Panc1 (cell line): ENCODE measurements at places on chromosomes 1 and 21.

GRCh38 chr1:152440635-152441471 is 26.8 kb upstream of the CRNN start:
- peak; percentile 63 for DNase-seq

DNA sequence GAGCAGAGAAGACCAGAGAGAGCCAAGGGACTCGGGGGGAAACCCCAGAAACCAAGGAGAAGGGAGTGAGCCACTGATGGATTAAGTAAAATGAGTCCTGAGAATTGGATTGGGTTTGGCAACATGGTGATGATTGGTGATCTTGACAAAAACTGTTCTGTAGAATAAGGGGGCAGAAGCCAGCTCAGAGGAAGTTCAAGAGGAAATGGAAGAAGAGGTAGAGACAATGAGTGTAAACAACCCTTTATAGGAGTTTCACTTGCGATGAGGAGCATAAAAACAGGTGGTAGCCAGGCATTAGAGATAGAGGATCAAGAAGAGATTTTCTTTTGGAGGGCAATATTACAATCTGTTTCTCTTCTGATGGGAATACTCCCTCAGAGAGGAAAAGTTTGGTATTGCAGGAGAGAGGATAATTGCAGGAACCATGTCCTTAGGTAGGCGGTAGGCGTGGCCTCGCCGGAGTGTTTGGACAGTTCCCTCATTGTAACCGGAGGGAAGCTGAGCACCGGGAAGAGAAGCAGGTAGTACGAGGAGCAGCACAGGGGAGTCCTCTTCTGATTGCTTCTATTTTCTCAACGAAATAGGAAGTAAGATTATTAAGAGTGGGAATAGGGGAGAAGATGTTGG is 68.4 kb upstream of the TENT5C start:
- DNase-seq = no peak

DNA sequence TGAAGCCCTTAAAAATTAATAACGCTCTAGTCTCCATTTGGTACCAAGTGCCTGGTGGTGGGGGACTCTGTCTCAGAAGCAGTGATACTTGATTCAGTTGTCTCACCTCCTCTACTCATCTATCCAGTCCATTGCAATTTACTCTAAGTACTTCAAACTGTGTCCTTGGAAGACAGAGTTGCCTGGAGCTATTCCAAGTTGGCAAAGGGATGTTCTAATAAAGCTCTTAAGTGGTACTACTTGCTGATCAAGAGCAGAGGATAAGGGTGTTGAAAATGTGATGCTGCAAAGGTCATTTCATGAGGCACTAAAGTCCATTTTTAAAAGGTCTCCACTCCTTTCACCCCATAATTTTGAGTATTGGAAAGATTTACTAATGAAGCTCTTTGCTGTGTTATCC is 142.2 kb downstream of the NFIA start:
- no peak for DNase-seq

GRCh38 chr1:231162970-231163829 is 1.3 kb downstream of the TRIM67 start:
- no peak for DNase-seq

DNA sequence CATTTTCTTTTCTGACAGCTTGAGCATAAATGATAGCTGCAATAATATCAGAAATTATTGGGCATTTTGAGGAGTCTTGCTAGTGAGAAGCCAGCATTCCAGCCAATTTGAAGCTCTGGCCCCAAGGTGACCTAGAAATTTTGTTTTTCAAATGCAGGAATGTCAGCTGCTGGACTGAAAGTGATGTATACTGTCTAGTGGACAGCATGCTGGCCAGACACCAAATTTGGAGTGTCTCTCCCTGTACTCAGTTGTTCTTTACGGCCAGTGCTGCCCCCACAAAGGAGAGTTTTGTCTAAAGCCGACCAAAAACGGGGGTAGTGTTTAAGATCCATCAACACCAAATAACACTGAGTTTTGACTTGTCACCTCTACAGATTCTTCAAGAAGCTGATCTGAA is 5.2 kb downstream of the RGS7 start:
- no peak for DNase-seq

- DNase-seq = no peak
Observed at GRCh38 chr1:153349363-153350320, 1.0 kb upstream of the PGLYRP4 start.

DNA sequence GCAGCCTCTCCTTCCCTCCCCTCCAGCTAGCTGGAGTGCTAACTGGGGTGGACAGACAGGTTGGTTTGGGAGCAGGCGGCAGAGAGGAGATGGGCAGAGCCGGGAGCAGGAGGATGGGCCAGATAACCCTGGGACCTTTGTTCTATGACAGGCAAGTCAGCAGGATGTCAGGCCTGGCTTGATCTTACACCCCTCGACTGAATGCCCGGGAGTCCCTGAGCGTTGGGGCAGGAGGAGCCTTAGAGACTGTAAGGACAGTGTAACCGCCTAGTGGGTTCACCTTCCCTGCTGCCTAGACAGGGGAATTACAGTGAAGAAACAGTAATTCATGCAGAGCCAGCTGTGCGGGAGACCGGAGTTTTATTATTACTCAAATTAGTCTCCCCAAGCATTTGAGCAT is 60.2 kb downstream of the MDM4 start:
- no peak for DNase-seq

GRCh38 chr1:181122222-181122621 is 33.7 kb downstream of the IER5 start:
- no peak for DNase-seq

- peak; percentile 64 for DNase-seq
Observed at GRCh38 chr1:99590578-99591209, 55.2 kb upstream of the PALMD start.

DNA sequence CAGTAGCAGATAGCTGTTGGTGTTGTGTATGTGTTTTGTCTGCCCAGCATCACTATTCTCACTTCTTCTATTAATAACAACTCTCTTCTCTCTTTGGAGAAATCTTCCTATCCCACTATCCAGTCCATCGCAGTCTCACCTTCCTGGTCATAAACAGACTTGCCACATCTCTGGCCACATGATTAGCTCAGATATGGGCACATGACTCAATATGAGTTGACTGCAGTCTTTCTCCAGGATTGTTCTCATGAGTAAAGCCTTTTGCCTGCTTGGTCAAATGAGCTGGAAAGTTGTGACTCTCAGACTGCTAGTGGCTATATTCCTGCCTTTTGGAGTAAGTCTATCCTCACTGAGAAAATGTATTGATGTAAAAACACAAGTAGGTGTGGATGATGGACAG is 32.9 kb upstream of the TADA1 start:
- DNase-seq = no peak

DNA sequence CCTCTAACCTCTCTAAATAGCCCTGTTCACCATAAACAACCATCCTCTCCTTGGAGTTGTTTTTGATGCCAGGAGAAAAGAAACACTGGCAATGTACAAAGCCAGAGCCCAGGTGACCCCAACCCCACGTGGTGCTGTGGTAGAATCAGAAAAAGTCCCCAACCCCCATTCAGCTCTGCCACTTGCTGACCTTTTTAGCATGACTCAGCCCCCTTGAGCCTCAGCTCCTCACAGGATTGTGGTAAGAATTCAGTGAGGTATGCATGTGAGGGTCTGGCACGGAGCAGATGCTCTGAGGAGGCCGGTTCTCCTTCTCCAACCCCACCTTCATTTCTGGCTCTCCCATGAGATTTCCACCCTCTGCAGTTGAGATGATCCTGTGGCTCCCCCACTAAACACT is 11.1 kb upstream of the CHI3L1 start:
- no peak for DNase-seq

DNA sequence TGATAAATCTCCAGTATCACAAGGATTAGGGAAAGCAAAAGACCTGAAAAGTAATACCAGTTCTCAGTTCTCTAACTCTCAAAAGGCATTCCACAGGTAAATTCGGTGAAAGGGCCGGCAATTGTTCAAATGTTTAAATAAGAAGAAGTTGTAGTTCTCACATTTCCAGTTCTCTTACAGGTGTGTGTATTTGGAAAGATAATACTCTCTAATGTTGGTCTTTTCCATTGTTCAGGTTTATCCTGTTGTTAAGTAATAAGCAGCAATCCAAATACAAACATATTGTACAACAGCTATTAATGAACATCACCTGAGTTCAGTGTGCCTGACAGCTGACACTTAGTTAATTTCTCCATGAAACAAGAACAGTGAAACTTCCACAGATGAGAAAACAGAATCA is 13.2 kb upstream of the PRKAB2 start:
- no peak for DNase-seq

- DNase-seq = no peak
Observed at GRCh38 chr1:91707114-91707889, 178.6 kb downstream of the TGFBR3 start.

- DNase-seq = no peak
Observed at GRCh38 chr1:47431534-47431933, 6.3 kb upstream of the FOXD2 start.

DNA sequence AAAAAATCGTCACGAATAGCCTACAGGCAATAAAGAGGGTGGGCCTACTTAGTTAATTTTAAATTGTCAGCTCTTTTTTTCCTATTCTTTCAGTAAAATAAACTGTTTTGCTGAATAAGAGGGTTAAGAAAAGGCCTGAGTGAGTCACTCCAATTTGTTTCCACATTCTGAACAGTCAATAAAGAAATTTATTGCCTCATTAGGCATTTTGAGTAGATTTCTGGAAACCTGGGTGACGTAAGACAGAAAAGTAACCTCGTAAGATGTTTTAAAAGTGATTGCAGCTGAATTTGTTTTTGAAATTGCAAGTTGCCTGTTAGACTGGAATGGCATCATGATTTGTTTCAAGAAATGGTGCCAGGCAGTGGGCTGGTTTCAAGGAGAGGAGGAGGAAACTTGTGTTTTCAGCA is 439.3 kb downstream of the USP25 start:
- DNase-seq = no peak

DNA sequence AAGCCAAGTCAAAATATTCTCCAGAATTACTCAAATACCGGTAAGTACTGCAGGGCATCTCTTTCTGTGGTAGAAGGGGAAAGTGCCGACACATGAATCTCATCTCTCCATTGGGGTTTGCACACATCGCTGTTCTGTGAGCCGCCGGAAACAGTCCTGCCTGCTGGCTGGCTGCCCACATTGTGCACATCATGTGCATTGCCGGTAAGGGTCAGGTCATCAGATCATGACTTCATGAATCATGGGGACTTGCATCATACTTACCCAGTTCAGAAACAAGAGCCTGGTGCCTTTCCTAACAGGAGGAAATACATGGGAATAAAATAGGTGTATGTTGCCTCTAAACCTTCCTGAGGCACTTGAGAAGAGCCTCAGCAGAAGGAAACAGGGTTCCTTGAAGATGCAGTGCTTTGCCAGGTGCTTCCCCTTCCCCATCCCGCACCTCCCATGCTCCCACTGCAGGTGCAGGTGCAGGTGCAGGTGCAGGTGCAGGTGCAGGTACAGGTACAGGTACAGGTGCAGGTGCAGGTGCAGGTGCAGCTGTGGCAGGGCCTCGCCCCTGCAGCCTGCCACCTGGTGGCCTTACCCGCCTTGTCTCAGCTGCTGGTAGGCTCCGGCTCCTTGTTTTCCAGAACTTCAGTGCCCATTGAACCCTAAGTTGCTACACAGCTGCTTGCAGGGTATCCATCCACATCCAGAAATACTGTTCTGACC is 26.5 kb downstream of the GPR137B start:
- DNase-seq = peak; percentile 92

DNA sequence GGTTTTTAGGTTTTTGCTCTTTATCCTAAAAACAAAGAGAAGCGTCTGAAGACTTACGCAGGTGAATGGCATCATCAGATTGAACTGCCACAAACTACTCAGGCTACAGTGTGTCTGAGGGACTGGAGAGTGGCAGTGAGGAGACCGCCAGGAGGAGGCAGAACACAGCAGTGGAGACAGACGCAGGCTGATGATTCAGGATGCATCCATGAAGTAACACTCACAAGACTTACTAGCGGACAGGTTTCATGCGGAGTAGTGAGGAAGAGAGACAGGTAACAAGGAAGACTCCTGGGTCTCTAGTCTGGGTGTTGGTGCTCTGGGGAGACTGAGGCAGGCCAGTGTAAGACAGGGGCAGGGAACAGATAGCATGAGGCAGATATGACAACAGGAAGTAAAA is 5.7 kb downstream of the HSF2BP start:
- DNase-seq = no peak

GRCh38 chr1:18464665-18465050 is 16.1 kb upstream of the KLHDC7A start:
- no peak for DNase-seq

- DNase-seq = no peak
Observed at GRCh38 chr1:66607458-66607857, 73.5 kb downstream of the SGIP1 start.

- DNase-seq = peak; percentile 64
Observed at GRCh38 chr1:19918057-19918456, 5.4 kb downstream of the PLA2G2E start.

GRCh38 chr1:25020851-25021590 is 90.9 kb upstream of the RUNX3 start:
- DNase-seq = no peak

DNA sequence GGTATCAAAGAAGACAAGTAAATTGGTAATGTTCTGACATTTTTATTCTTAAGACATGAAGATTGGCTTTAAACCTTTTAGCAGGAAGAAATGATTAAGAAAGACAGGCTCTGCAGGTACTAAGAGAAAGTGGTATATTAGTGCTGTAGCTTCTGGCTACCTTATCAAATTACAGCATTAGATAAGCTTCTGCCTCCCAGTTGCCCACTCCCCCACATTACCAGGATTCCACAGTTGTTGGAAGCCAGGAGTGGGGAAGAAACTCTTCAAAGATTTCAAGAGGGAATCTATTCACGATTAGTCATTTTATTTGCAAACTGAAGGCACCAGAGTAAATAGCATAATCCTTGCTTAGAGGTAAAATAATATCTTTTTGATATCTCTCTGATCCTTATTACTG is 274.9 kb downstream of the LMO4 start:
- no peak for DNase-seq

GRCh38 chr1:50976111-50976889 is 6.3 kb downstream of the CDKN2C start:
- DNase-seq = no peak

DNA sequence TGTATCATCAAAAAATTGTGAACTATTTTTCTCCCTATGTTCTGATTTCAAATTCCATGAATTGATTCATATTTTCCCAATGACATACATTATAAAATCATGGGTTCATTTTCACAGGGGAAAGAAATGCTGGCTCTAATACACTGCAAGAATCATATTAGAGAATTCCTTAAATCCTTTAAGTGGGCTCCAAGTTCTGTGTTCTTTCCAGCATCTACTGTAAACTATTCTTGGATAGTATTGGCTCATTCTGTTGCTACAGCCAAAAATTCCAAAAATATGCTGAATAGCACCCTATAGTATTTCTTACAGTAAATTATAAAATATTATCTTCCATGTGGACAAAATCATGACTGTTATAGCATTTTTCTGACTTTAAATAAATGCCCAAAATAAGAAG is 19.0 kb upstream of the C1orf105 start:
- no peak for DNase-seq
